ENCODE measurements at places on chromosomes 4 and X. TPM values are rescaled to one million over a fixed set of nuclear protein-coding genes. Genes with fewer than 3 reads are reported as not detected.

Gene GLRA3
- 0.12 TPM for total RNA-seq

Gene LGI2
- total RNA-seq: not detected

Gene CDKL2
- not detected for total RNA-seq

Gene RIBC1
- 0.86 TPM for total RNA-seq

Gene SSX4B
- total RNA-seq: not detected

Gene SEC24B
- 32.0 TPM for total RNA-seq

Gene SERTM2
- total RNA-seq: not detected

Gene LPAR4
- total RNA-seq: 0.11 TPM

Gene FREM3
- not detected for total RNA-seq

Gene ARHGEF38
- total RNA-seq: not detected

Gene SYTL5
- not detected for total RNA-seq

Gene GALNT7
- total RNA-seq: 16.9 TPM
